A549 treated with CORT108297 at 1 μM for 4 hours (cell line): ENCODE measurements at places on chromosomes 3 and 15. TPM values are rescaled to one million over a fixed set of nuclear protein-coding genes. Genes with fewer than 3 reads are reported as not detected.

COL8A1 gene
- not detected in 5 replicates for total RNA-seq

CACNA1D gene
- total RNA-seq: 0.61 to 1.2 TPM (median 0.83 TPM) in 5 replicates

SPTBN5 gene
- 0.17 to 0.27 TPM (median 0.24 TPM) in 5 replicates for total RNA-seq

NEK10 gene
- total RNA-seq: 0.76 to 1.1 TPM (median 0.91 TPM) in 5 replicates

MCTP2 gene
- not detected in 5 replicates for total RNA-seq

SOX14 gene
- not detected in 5 replicates for total RNA-seq

MAP2K5 gene
- total RNA-seq: 10.2 to 12.8 TPM (median 11.9 TPM) in 5 replicates

FBN1 gene
- total RNA-seq: 5.0 to 7.8 TPM (median 6.9 TPM) in 5 replicates

EXD1 gene
- total RNA-seq: not detected in 5 replicates

CHRD gene
- 0.13 to 0.48 TPM (median 0.16 TPM) in 5 replicates for total RNA-seq

FGF7 gene
- not detected in 5 replicates for total RNA-seq

CIAO2A gene
- total RNA-seq: 113 to 207 TPM (median 121 TPM) in 5 replicates

ABCC5 gene
- total RNA-seq: 11.2 to 14.8 TPM (median 13.8 TPM) in 5 replicates

ANKUB1 gene
- 0.06 TPM in 1 of 5 replicates, not detected in the others for total RNA-seq

ATP13A4 gene
- 0.06 TPM in 1 of 5 replicates, not detected in the others for total RNA-seq

GOLGA8S gene
- total RNA-seq: 0.13 to 0.18 TPM (median 0.16 TPM) in 5 replicates

A4GNT gene
- total RNA-seq: not detected in 5 replicates

SPRED1 gene
- total RNA-seq: 7.3 to 9.5 TPM (median 8.6 TPM) in 5 replicates
